ENCODE measurements at places on chromosomes 1 and 21. TPM values are rescaled to one million over a fixed set of nuclear protein-coding genes. Genes with fewer than 3 reads are reported as not detected.

GRCh38 chr1:5238351-5239130 is 584.1 kb downstream of the AJAP1 start:
- DNase-seq: no peak

Gene C1orf185
- not detected for total RNA-seq

Gene GPR37L1
- not detected for total RNA-seq

DNA sequence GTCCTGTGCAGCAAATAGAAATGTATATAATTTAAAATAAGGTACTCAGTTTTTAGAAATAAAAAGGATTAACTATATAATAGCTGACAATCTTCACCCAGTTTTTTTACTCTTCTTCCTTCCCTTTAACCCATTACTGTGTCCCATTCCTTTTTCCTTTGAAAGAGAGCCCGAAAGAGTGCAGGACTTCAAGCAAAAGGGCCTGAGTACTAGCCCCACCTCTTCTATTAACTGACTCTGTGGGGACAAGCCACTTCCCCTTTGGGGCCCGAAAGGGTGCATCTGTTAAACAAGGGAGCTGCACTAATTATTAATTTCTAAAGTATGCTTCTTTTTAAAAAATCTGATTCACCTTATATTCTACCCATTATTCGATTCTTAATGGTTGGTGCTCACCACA is 3.3 kb downstream of the USP24 start:
- DNase-seq: peak; percentile 77

GRCh38 chr1:172815740-172816139 is 156.8 kb downstream of the FASLG start:
- no peak for DNase-seq

DNA sequence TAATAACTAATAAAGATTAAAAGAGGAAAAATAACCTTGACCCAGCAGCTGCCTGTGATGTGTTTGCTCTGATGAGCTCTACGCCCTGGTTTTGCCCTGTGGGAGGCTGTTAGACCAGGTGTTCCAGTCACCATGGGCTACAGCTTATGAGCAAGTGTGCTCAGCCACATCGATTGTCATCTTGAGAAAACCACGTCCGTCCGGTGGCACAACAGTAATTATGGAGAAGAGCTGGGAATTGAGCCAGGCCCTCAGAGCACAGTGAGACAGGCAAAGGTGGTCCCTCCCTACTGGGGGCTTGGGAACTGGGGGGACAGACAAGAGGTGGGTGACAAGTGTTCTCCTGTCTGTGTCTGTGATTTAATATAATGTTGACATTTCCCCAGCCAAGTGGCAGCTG is 420.5 kb downstream of the MATN1 start:
- no peak for DNase-seq

All from Karpas-422 (cell line).